ENCODE measurements at places on chromosomes 12 and 14.
A peak's percentile ranks its signal among the peaks of the same experiment; 100 is the strongest.

GRCh38 chr12:115341442-115341841, 657.5 kb upstream of the TBX3 start:
- peak; percentile 53 for DNase-seq

GRCh38 chr12:11651381-11651780, 1.9 kb downstream of the ETV6 start:
- DNase-seq = no peak

DNA sequence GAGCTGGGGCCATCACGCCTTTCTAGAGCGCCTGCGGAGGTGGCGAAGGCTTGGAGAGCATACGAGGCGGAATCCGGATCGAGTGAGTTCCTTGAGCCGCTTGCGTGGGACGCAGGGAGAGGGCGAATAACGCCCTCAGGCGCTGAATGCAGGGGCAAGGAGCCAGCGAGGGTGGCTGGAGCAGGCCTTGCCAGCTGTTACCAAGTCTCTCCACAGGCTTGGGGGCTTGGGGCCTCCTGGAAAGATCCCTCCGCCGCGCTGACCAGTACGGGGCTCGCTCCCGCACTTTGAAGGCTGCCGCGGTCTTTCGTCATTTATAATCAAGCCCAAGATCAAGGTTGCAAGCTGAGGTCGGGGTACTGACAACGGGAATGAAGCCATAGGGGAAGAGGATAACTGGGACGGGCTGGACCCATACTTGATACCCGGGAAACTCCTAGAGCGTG, 1.2 kb downstream of the FLRT2 start:
- DNase-seq = peak; percentile 37

GRCh38 chr12:13175499-13175898, 21.0 kb upstream of the EMP1 start:
- no peak for DNase-seq

DNA sequence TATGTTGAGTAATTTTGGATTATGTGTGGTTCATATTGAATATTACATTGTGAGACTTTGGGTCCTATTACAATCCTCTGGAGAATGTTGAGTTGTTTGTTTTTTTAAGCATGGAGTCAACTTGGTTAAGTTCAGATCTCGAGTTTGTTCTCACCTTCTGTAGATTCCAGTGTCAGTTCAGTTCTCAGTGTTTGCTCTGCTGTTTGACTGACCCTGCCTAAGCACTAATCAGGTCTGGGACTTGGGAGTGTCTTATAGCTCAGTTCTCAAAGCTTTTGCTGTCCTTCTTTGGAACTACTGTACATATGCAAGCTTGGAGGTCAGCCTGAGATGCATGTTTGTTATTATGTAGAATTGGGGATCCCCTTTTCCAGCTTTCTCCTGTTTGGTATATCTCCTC, 63.1 kb downstream of the DIP2B start:
- no peak for DNase-seq

GRCh38 chr12:8064131-8064530, 2.0 kb downstream of the C3AR1 start:
- no peak for DNase-seq

DNA sequence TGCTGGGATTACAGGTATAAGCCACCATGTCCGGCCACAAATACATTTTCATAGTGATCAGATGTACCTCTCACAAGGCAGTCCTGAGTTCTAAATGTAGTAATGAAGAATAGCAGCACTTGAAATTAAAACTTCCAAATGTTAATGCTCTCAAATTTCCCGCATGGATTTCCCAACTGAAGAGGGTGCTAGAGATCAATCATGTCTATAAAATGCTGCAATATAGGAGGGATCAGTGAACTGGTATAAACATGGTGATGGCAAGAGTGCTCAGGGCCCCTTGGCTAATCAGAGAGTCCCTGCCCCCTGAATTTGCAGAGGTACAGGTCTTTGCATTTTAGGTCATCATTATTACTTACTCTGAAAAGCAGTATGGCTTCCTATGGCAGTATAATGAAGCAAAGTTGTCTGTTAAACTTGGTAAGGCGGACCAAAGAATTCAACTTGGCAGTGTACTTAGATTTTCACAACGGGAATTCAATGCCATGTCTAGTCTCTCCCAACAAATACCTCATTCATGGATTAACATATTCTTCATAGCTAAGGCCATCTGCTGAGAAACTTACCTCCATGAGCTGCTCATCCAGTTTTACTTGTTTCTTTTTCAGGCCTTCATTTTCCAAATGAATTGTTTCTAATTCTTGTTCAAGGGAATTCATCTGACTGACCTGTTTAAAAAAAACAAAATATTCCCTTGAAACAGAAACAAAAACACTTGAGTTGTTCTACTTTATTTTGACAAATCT, 67.0 kb upstream of the SAV1 start:
- DNase-seq = no peak

- DNase-seq = no peak
These were observed 19.9 kb upstream of the STXBP6 start for GRCh38 chr14:25069879-25070278.

GRCh38 chr14:71488703-71489191, 443.5 kb upstream of the RGS6 start:
- DNase-seq = no peak

- no peak for DNase-seq
These were observed 64.7 kb downstream of the TMEM121 start for GRCh38 chr14:105591052-105591451.

- no peak for DNase-seq
These were observed 54.4 kb downstream of the SPPL3 start for GRCh38 chr12:120849765-120850164.

GRCh38 chr12:52081263-52081733, 1.8 kb downstream of the SMIM41 start:
- DNase-seq = no peak

DNA sequence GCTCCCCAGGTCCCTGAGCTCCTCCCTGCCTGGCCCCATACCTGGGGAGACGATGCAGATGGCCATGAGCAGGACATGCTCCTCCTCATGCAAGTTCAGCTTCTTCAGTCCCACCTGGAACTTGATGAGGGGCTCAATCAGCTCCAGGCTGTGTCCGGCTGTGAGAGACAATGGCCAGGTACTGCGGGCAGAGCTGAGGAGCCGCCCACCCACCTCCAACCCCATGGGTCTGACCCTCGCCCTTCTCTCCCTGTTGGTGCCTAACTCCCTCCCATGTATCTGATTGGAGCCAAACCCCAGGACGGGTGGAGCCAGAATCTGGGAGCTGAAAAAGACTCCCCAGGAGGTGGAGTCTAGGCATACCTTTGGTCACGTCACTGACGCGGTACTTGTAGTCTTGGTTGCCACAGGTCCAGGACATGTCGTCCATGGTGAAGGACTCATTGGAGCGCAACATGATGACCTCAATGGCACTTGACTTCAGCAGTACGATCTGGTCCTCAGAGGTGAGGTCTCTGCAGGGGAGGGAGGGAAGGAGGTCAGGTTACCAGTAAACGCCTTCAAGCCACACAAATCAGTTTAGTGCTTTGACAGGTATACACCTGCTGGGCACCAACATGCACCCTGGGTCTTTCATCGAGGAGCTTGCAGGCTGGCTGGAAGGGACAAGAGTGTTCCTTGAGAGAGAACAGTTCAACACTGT, 26.7 kb upstream of the HDAC7 start:
- no peak for DNase-seq

- no peak for DNase-seq
These were observed 5.9 kb downstream of the MMP17 start for GRCh38 chr12:131833896-131834641.

GRCh38 chr12:68856510-68856909, 48.5 kb downstream of the MDM2 start:
- no peak for DNase-seq

DNA sequence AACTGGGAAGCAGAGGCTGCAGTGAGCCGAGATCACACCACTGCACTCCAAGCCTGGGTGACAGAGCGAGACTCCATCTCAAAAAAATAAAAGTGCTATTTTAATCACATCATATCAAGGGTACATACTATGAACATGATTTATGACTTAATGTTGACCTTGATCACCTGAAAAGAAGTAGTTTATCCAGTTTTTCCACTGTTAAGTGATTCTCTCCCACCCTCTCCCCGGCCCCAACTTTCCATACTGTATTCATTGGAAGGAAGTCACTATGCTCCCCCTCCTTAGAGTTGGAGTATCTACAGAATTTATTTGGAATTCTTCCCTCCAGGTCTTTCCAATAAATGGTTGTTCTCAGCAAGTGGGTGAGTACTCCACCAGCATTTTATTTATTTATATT, 3.0 kb upstream of the PRMT5 start:
- no peak for DNase-seq

GRCh38 chr12:72889791-72890190, 617.6 kb downstream of the TRHDE start:
- no peak for DNase-seq

DNA sequence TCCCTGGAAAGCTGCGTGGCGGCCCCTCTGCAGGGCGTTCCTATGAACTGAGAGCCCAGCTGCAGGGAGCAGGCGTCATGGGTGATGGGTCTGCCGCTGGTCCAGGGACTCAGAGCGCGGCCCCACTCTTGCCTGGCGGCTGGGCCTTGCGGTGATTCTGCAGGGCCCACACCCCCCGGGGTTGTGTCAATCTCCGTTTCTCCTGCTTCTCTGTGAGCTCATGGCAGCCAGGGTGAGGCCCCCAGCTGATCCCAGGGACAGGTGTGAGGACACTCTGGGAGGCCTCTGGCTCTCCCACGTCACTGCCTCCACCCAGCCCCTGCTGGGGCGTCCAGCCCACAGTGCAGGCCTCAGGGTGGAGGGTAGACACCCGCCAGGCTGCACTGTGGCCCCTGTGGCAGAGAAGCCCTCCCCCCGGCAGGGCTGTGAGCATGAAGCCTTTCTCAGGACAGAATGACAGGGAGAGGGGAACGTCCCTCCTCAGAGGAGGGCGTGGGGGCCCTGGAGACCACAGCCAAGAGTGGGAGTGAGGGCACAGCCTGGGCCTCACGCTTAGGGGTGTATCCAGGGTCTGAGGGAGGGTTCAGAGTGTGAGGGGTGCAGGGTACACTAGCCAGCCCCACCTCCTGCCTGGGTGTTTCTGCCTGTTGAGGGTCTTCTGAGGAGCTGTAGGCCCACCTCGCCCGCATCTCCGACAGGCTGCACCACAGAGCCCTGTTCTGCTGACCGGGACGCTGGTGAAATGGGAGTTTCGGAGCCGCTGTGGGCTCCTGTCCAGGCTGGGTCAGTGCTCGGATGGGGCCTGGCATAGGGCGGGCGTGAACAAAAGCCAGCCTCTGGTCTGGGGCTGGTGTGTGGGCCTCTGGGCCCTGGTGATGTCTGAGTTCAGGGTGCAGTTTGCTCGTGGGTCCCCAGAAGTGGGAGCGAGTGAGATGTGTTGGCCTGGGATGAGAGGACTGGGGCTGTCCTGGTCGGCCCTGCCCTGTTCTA, 26.7 kb upstream of the CRIP2 start:
- no peak for DNase-seq

DNA sequence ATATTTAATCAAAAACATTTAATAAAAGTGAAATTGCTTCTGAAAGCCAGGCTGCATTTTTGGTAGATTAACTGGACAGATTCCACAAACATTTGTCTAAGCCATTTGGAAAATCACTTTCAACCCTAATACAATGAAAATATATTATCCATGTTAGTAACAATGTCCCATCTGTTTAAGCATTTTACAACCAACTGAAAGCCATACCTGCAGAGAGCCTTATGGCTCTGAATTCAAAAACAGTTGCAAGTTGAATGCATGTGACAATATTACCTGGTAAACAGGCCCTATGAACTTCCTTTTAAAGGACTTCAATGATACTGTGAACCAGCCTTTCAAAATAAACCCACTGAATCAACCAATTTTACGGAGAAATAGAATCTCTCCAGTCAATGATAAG, 468.1 kb downstream of the BTG1 start:
- DNase-seq = no peak

- no peak for DNase-seq
These were observed 58.1 kb downstream of the FSCB start for GRCh38 chr14:44448951-44449358.

DNA sequence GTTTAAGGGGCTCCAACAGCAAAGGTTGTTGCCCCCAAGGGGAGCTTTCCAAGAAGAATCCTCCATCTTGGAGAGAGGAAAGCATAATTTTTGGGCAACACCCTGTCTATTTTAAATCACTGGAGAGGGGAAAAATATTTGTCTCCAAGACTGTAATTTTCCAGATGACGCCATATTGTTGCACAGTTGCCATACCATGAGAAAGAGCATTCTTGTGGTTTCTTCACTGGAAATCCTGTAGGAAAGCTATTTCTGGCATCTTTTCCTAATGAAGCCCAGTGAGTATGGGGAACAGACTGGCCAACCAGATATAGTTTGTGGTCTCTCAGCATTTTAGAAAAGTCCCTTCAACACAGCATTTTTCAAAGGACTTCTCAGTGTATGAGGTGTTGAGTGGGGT, 88.1 kb upstream of the MANSC4 start:
- no peak for DNase-seq

GRCh38 chr14:99150236-99150635, 121.8 kb downstream of the BCL11B start:
- DNase-seq = no peak

- no peak for DNase-seq
These were observed 103.4 kb downstream of the STAB2 start for GRCh38 chr12:103690426-103690825.

DNA sequence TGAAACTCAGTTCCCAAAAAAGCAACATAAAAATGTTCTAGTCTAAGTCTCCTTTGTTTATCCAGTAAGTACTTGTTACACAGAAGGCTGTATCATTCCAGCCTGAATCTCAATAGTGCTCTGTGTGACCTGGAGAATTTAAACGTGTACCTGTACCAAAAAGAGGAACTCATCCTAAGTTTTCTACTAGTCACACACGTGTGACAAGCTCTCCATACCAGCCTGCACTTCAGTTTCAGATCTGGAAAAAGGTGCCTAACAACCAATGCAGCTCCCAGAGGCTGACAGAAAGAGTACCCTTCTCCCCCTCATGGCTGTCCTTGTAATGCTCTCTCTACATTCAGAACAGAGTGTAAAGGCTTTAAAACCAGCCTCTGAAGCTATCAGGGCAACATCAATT, 27.4 kb downstream of the PPM1H start:
- DNase-seq = no peak

- DNase-seq = no peak
These were observed 118.8 kb downstream of the SCARB1 start for GRCh38 chr12:124744659-124745464.

- DNase-seq = no peak
These were observed 141.6 kb upstream of the MAX start for GRCh38 chr14:65243766-65244442.

DNA sequence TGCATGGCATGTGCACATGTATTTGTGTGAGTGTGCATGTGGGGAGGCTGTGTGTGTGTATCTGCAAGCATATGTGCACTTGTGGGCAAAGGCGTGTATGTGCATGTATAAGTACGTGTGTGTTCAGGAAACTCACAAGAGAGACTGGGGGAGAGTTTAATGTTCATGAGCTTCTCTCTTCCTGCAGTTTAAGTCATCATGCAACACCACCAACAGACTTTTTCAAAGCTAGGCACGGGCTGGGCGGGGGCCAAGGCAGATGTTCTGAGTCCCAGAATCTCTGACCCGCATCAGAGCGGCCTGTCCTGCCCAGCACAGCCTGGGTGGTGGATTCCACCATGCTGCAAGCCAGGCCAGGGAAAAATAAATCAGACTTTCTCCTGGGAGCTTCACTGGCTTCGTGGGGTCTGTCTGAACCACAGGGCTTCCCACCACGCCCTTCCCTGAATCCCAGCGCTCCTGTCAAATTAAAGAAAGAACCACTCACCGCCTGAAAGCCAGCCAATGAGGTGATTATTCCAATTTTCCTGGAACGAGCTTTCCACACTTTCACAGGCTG, 75.7 kb downstream of the PITPNM2 start:
- no peak for DNase-seq

GRCh38 chr12:93219947-93220346, 157.8 kb upstream of the NUDT4 start:
- DNase-seq = no peak

GRCh38 chr12:46490635-46491034, 118.1 kb upstream of the SLC38A2 start:
- no peak for DNase-seq
